ENCODE measurements at places on chromosomes 1 and 21. TPM values are rescaled to one million over a fixed set of nuclear protein-coding genes. Genes with fewer than 3 reads are reported as not detected.

LDLRAD1 gene
- total RNA-seq = not detected

GRCh38 chr1:76203127-76203526, 128.6 kb downstream of the ST6GALNAC3 start:
- H3K4me1 ChIP-seq = no peaks in the 10 kb centered on the region
- H3K27me3 ChIP-seq = peaks cover 1% of the 10 kb centered on the region
- no peak for DNase-seq
- H3K4me3 ChIP-seq = no peak overlapping the region
- H3K27ac ChIP-seq = no peak overlapping the region
- H3K36me3 ChIP-seq = no peaks in the 10 kb centered on the region

DNA sequence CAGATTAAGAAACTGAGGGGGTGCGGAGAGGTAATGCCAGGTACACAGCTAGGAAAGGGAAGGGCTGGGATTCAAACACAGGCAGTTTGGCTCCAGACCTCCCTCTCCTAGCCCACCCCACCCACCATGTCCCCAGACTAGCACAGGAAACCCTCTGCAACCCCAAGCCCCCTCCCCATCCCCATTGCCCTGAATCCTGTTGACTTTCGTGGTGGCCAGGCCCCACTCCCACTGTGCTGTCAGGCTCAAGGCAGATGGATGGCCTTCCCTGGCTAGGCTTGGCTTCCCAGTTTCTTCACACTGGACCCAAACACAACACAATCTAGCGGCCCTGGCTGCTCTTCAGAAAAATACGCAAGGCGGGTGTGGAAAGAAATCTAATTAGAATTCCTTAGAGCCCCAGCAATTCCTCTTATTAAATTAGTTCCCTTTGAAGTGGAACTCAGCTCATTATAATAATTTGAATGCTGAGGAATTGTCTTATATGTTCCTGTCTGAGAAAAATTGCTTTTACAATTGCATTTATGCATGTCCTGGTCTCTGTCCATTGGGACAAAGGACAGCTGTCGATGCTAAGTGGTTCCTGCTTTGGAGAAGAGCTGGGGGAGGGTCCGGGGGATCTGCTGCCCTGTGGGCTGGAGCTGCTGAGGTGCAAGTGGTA, 97.4 kb downstream of the SYF2 start:
- H3K36me3 ChIP-seq = no peaks in the 10 kb centered on the region
- DNase-seq = no peak
- no peaks in the 10 kb centered on the region for H3K4me1 ChIP-seq
- H3K4me3 ChIP-seq = no peak overlapping the region
- no peak overlapping the region for H3K27ac ChIP-seq

DNA sequence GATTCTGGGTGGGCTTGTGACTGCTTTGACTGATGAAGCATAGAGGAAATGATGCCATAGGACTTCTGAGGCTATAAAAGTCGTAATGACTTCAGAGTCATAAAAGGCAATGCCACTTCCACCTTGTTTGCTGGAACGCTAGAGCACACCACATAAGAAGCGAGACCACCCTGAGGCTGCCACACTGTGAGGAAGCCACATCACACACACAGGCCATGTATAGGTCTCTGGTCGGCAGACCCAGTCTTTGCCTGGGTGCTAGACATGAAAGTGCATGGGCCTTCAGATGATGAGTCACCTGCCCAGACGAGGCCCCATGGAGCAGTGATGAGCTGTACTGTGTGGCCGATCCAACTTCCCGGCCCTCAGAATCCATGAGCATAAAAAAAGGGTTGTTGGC, 14.2 kb upstream of the KANK4 start:
- no peaks in the 10 kb centered on the region for H3K36me3 ChIP-seq
- no peaks in the 10 kb centered on the region for H3K4me1 ChIP-seq
- H3K4me3 ChIP-seq = no peak overlapping the region
- no peak overlapping the region for H3K27ac ChIP-seq

DNA sequence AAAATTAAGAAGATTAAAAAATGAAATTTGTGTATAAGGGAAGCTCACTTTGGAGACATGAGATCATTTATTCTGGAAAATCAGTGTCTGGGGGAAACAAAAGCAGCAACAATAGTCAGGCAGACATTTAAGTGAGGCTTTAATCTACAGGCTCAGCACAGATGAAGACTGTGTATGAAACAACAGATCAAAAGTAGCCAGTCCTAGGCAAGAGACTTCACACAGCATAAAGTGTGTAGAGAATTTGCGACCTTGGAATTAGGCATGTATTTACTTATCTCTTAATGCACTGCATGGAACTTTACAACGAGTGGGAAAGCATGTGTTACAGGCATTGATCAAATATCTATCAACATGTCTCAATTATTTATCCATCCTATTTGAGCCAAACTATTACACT, 1099.9 kb downstream of the PLA2G4A start:
- no peak overlapping the region for H3K27ac ChIP-seq
- H3K27me3 ChIP-seq = no peaks in the 10 kb centered on the region
- H3K4me3 ChIP-seq = no peak overlapping the region
- no peaks in the 10 kb centered on the region for H3K36me3 ChIP-seq

DNA sequence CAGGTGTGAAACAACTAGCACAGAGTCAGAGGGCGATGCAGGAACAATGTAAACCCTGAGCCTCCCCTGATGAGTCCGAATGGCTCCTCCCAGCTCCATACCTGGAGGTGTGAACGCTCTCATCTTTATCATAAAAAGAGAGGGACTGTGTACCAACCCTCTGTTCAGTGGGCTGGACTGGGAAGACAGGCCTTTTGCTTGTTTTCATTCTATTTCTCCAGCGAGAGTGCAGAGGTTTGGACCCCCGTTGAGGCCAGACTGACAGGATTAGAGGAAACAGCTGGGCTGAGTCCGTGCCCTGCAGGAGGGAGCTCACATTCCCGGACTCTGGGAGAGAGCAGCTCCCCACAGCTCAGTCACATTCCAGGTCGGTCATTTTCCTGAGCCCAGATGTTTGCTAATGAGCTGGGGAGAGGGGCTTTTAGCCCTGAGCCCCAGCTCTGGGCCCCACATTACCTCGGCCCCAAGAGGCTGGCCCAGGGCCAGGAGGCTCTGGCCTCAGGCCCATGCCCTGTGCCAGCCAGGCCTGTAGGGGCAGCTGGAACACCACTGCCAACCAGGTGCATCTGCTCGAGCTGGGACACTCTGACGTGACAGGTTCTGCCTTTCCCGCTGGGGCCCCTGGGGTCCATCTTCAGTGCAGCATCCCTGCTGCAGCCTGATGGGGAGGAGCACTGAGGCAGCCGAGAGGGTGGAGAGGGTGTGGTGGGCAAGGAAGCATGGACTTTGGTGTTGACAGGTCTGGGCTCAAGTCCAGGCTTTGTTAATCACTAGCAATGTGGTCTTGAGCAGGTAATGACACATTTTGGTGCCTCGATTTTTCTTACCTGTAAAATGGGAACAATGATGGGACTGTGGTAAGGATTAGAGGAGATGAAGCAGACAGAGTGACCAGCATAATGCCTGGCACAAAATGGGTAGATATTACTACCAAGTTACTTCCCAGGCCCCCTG, 3.5 kb upstream of the NBL1 start:
- H3K4me1 ChIP-seq = peaks cover 7% of the 10 kb centered on the region
- peaks cover 9% of the 10 kb centered on the region for H3K27me3 ChIP-seq
- H3K4me3 ChIP-seq = no peak overlapping the region
- no peak overlapping the region for H3K27ac ChIP-seq
- DNase-seq = no peak

- no peak overlapping the region for H3K27ac ChIP-seq
- H3K4me1 ChIP-seq = peaks cover 8% of the 10 kb centered on the region
- H3K4me3 ChIP-seq = no peak overlapping the region
- H3K27me3 ChIP-seq = no peaks in the 10 kb centered on the region
- H3K36me3 ChIP-seq = peaks cover 10% of the 10 kb centered on the region
Observed at GRCh38 chr1:92853299-92853698, 21.5 kb downstream of the RPL5 start.

- no peaks in the 10 kb centered on the region for H3K27me3 ChIP-seq
- H3K4me3 ChIP-seq = no peak overlapping the region
- no peak for DNase-seq
- no peaks in the 10 kb centered on the region for H3K4me1 ChIP-seq
- peaks cover 29% of the 10 kb centered on the region for H3K36me3 ChIP-seq
- no peak overlapping the region for H3K27ac ChIP-seq
Observed at GRCh38 chr21:46392921-46393320, 65.8 kb upstream of the DIP2A start.

GRCh38 chr21:46617267-46618051, 12.6 kb upstream of the S100B start:
- H3K36me3 ChIP-seq = no peaks in the 10 kb centered on the region
- H3K4me3 ChIP-seq = no peak overlapping the region
- no peak for DNase-seq
- no peak overlapping the region for H3K27ac ChIP-seq
- peaks cover 17% of the 10 kb centered on the region for H3K4me1 ChIP-seq

SLAMF6 gene
- total RNA-seq = 40.9 TPM

DNA sequence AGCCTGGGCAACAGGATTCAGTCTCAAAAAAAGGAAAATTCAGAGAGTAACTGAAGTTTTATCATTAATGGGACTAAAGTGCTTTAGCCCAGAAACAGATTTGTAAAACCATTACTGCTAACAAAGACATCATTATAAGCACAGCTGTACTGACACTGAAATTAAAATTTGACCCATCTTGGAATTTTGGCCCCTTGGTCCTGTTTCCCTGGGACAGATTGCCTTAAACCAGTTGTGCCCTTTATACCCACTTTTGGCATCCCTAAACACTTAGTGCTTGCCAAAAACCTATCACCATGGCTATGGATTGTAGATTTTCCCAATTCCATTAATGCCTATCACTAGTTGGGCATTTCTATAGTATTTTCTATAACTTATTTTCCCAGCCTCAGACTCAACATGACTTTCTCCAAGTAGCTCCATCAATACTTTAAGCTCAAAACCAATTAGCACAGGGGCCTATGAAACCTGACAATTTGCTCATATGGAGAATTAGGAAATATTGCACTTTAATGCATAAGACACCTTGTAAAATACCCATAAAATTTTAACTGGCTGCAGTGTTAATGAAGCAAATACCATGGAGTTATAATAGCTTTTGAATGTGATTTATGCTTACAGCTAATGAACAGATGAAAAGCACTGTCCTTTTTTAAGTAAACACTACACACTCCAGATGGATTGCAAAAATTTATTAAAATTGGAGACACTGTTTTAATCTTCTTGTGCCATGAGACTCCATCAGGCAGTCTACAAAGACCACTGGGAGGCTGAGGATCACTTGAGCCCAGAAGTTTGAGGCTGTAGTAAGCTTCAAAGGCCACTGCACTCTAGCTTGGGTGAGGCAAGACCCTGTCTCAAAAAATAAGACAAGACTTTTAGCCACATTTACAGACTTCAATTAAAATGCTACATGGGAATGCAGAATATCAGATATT, 4.3 kb downstream of the GAS5 start:
- peaks cover 36% of the 10 kb centered on the region for H3K4me1 ChIP-seq
- peaks cover 3% of the 10 kb centered on the region for H3K27me3 ChIP-seq
- peaks cover 64% of the 10 kb centered on the region for H3K36me3 ChIP-seq
- no peak for DNase-seq
- H3K4me3 ChIP-seq = peak overlapping the region; percentile 99

- H3K4me3 ChIP-seq = peak overlapping the region; percentile 57
- no peaks in the 10 kb centered on the region for H3K36me3 ChIP-seq
- peak; percentile 46 for DNase-seq
- peaks cover 22% of the 10 kb centered on the region for H3K4me1 ChIP-seq
Observed at GRCh38 chr1:204286831-204287421, 72.8 kb downstream of the PLEKHA6 start.

DNA sequence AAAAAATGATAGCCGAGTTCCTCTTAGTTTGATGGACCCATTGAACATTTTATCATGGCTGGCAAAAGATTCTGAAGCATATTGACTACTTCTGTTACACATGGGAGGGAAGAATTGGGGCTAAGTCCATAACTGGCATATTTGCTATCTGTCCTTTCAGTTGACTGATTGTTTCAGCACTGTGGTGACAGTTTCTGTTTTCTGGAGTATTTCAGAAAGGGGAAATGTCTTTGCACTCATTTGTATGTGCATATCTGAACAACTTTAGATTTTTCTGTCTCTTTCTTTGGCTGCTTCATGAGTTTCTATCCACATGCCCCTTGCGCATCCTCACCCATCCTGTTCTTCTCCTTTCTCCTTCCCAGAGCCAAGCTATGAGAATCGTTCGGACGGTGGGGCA, 33.2 kb downstream of the SPATA46 start:
- H3K4me1 ChIP-seq = no peaks in the 10 kb centered on the region
- no peak overlapping the region for H3K4me3 ChIP-seq
- H3K27ac ChIP-seq = no peak overlapping the region
- no peak for DNase-seq
- H3K27me3 ChIP-seq = peaks cover 6% of the 10 kb centered on the region
- no peaks in the 10 kb centered on the region for H3K36me3 ChIP-seq

DNA sequence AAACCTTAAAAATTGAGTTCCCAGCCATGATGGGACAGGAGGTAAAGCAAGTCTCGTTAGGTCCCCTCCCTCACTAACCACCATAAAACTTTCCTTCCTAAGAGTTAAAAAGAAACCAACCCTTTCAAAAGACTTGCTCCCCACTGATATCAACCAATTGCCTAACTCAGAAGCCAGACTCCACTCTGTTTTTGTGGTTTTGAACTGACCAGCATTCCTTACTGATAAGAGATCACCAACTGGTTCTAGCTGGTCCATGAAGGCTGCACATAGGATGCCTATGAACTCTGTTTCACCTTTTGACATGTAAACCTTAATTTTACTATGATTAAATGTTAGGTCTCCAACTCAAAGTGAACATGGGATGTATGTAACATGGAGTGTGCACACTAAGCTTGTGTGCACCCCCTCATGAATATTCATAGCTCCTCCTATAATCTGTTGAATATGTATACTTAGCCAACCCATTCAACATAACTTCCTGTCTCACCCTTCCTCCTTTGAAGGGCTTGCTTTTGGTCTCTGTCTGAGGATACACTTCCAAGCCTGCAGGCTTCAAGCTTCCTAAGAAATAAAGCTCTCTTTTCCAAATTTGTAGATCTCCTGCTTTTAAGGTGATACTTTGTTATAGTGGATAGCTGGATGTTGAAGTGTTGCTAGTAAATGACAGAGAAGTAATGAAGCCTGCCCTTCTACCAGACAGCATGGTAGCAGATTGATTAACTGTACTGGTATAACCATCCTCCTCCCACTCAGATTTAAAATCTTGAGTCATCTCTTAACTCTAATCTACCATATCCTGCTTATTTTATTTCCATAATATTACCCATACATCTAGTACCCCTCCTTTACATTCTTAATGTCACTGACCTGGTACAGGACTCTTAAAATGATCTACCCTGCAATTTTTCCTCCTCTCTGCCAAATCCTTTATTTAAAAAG, 95.6 kb downstream of the ZNF644 start:
- no peak overlapping the region for H3K4me3 ChIP-seq
- H3K4me1 ChIP-seq = peaks cover 70% of the 10 kb centered on the region
- no peaks in the 10 kb centered on the region for H3K27me3 ChIP-seq

DNA sequence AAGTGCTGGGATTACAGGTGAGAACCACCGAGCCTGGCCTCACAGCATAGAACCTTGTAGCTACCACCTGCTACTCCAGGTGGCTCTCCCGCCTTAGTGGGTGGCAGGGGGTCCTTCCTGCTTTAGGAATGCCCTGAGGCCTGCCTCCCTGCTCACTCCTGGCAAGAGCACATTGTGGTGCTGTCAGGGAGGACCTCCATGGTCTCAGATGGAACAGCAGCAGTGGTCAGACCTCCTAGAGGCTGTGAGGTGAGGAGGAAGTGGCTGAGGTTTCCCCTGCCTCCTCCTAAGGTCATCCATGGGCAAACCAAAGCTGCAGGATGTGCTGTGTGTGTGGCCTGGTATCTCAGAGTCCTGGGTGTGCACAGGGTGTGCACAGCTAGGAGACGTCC, 6.7 kb downstream of the SOX13 start:
- H3K27ac ChIP-seq = no peak overlapping the region
- peaks cover 27% of the 10 kb centered on the region for H3K27me3 ChIP-seq
- H3K4me3 ChIP-seq = no peak overlapping the region
